EL (cell line): ENCODE measurements at places on chromosomes 12 and 14.
A peak's percentile ranks its signal among the peaks of the same experiment; 100 is the strongest.

- DNase-seq: peak; percentile 86
These were observed 246.0 kb downstream of the ZFP36L1 start for GRCh38 chr14:68546839-68547238.

- no peak for DNase-seq
These were observed 53.4 kb upstream of the NAV3 start for GRCh38 chr12:77777274-77777673.

- peak; percentile 30 for DNase-seq
These were observed 163.4 kb downstream of the ANO6 start for GRCh38 chr12:45379261-45379660.

- peak; percentile 64 for DNase-seq
These were observed 282.3 kb downstream of the CACNA1C start for GRCh38 chr12:2335109-2335508.

DNA sequence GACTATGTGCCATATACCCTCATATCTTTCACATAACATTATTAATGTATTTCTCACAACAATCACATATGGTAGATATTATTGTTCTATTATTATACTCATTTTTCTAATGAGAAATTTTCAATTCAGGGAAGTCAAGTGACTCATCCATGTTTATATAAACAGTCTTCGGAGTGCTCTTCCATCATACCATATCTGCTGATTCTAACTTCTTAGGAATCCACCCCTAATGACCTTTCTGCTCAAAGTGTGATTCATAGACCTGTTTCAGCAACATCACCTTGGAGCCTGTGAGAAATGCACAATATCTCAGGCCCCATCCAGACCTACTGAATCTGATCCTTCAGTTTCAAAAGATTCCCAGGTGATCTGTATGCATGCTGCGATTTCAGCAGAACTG, 39.8 kb upstream of the OVCH1 start:
- peak; percentile 3 for DNase-seq

DNA sequence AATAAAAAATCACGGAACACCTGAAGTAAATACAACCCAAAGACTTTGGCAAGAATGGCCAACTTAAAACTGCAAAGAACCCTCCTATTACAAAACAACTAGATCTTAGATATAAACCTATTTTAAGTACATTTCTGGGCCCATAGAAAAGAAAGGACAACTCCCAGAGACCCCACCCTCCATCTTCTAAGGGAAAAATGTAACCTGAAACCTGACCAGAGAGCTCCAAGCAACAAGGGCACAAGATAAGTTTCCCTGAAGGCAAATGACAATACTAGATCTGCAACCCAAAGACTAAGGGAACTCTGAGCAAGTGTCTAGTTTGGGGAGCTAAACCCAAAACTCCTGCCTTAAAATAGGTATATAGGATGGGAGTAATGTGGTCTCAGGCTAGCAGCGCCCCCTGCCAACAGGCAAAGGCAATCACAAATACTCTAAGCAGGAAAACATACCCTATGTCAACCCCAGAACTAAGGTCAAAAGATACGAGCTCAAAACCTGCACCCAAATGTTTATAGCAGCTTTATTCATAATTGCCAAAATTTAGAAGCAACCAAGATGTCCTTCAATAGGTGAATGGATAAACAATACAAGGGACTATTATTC, 218.9 kb downstream of the ITPR2 start:
- peak; percentile 33 for DNase-seq

- no peak for DNase-seq
These were observed 180.3 kb upstream of the LRIG3 start for GRCh38 chr12:59100585-59100984.

DNA sequence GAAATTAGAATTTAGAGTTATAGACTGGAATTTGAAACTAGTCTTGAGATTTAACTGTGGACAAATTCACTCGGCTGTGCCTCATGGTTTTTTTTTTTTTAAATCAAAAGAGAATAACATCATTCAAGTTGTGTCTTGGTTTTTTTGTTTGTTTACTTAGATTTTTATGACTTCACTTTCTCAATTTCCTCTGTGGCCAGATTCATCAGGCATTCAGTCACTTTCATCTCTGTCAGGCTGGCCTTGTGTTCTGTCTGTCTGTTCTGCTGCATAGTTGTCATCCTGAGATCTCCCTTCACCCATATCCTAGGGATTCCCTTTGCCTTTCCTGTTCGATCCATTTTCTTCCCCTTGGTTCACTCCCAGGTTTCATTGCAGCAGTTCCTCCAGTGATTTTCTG, 10.0 kb downstream of the MARK3 start:
- DNase-seq: peak; percentile 71

GRCh38 chr14:101721951-101722661, 39.4 kb upstream of the PPP2R5C start:
- peak; percentile 92 for DNase-seq
